Stromal cell of bone marrow (primary cell): ENCODE measurements at places on chromosomes 7 and 10.
A peak's percentile ranks its signal among the peaks of the same experiment; 100 is the strongest.

GRCh38 chr7:762885-763284 is 35.8 kb upstream of the PRKAR1B start:
- DNase-seq = no peak

- DNase-seq = peak; percentile 95
Observed at GRCh38 chr7:43639858-43640491, 57.1 kb downstream of the STK17A start.

GRCh38 chr7:103547451-103548284 is 101.7 kb upstream of the SLC26A5 start:
- DNase-seq = peak; percentile 3

GRCh38 chr7:156356551-156356950 is 284.0 kb upstream of the RNF32 start:
- DNase-seq = no peak

- no peak for DNase-seq
Observed at GRCh38 chr7:39336442-39336841, 229.8 kb upstream of the YAE1 start.

DNA sequence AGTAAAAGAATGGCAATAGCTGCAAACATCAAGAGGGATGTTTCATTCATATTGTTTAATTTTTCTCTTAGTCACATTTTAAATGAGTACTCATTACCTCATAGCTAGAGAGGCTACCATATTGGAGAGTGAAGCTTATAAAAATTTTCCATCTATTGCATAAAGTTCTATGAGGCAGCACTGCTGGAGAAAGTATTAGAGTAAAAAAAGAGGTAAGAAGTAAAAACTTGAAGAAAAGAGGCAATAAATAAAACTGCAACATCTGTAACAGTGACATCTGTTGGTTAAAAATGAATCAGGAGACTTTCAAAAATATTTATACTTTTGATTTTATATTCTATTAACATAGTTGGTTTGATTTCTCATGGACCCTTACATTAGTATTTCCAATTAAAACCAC is 284.5 kb upstream of the SEMA3D start:
- no peak for DNase-seq

- DNase-seq = no peak
Observed at GRCh38 chr7:156533964-156534363, 106.6 kb upstream of the RNF32 start.
